Mesothelial cell of epicardium (in vitro differentiated cells): ENCODE measurements at places on chromosomes 6 and 20.

DNA sequence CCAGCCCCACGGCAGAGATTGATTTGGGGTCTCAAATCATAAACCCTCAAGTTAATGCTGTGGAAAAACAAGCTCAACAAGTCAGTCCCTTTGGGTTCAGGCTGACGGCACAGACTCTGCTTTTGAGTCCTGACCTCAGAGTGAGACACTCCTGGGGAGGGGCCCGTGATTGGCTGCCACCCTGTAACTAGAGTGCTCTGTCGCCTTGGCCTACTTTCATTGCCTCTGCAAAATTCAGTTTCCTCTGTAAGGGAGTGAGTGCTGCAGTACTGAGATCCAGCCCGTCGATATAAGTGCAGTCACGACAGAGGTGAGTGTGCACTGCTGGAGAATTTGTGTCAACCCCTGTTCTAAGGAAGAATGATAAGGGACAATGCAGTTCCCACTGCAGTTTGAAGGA is 105.6 kb downstream of the ANKS1A start:
- no peak for DNase-seq

DNA sequence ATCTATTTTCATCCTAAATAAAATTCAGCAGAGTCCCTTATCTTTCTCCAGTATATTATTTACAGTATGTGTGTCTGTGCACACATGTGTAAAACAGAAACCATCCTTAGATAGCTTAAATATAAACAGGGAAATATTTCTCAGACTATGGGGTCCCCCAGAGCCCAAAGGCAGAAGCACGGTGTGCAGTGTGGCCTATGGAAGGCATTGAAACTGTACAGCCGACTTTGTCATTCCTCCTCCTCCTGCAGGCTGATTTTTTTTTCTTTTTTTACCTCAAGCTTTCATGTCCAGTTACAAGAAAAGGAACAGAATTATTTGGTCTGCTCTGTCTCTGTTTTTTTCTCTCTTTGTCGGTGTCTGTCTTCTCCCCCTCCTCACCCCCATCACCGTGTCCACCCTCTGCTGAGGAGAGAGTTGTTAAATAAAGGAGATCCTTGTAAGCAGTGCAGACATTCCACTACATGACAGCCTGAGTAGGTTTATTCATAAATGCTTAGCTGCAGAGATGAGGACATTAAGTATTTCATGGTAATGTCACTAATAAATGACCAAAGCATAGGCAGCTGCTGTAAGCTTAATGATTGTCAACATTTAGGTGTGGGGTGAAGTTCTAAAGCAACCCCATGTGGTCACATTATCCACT is 31.8 kb upstream of the SLC35D3 start:
- no peak for DNase-seq

- no peak for DNase-seq
These were observed 589 bp upstream of the PDCD2 start for GRCh38 chr6:170584954-170585498.

GRCh38 chr6:102340311-102340710 is 946.8 kb downstream of the GRIK2 start:
- no peak for DNase-seq

DNA sequence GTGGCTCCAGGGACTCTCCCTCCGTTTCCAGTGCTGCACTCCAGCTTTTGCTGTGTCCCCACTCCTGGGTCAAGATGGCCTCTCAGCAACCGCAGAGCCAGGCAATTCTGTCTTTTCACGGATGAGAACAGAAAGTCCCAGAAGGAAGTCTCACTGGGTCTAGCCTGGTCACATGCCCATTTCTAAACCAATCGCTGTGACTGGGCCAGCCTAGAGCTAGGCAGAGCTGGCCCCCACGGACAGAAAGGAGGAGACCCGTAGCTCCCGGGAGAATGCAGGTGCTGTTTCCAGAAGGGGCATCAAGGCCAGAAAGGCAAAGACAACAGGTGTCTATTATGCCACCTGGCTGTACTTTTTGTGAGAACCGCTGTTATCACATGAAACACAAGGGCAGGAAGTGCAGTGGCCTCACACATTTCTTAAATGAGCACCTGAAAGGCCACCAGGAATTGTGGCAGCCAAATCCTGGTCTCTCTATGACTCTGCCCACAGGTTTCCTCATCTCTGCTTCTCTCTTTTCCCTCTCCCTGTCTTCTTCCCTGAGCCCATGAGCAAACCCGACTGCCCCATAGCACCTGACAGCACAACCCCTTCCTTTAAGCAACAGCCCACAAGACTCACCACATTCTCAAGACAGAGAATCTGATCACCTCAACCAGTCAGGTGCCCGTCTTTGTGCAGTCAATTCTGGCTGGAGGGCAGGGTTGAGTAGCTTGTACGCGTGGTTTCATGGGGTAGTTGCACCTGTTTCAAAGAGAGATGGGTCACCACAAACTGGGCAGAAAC is 37.1 kb upstream of the B4GALT5 start:
- no peak for DNase-seq

- DNase-seq = no peak
These were observed 160.7 kb upstream of the KCNQ5 start for GRCh38 chr6:72461144-72461543.

GRCh38 chr6:125558241-125558843 is 191.1 kb upstream of the HEY2 start:
- DNase-seq = no peak

DNA sequence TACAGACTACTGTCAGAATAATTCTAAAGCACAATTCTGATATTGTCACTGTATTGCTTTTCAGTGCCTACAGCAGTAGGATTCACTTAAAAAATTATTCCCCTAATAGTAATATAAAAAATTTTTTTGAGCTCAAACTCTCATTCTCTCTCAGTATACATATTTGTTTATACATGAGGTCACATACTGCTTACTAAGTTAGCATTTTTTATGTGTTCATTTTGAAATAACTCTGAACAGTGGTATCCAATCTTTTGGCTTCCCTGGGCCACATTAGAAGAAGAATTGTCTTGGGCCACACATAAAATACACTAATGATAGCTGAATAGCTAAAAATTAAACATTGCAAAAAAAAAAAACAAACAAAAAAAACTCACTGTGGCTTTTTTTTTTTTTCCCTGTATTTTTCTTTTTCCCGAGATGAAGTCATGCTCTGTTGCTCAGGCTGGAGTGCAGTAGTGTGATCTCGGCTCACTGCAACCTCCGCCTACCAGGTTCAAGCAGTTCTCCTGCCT is 38.6 kb downstream of the ASXL1 start:
- no peak for DNase-seq

DNA sequence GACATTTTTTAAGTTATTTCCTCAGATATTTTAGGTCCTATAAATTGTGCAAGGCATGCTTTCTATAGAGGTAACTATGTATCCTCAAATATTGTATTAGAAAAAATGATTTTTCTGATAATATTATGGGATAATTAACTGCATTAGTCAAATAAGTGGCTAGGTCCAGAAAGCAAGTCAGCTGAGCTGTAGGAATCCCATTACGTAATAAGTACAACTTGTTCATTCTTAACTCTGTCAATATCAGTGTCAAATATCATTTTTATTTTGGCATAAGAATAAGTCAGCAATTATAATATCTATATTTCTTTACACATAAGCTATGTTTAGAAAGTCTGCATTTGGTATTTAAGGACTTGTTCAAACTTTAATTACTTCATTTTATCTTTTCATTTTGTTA is 830.9 kb upstream of the GJE1 start:
- no peak for DNase-seq

- DNase-seq = no peak
These were observed 93.1 kb upstream of the SOX4 start for GRCh38 chr6:21500314-21501020.

GRCh38 chr6:68575765-68576439 is 59.2 kb upstream of the ADGRB3 start:
- DNase-seq = no peak

GRCh38 chr6:32129297-32130088 is 595 bp downstream of the FKBPL start:
- no peak for DNase-seq

DNA sequence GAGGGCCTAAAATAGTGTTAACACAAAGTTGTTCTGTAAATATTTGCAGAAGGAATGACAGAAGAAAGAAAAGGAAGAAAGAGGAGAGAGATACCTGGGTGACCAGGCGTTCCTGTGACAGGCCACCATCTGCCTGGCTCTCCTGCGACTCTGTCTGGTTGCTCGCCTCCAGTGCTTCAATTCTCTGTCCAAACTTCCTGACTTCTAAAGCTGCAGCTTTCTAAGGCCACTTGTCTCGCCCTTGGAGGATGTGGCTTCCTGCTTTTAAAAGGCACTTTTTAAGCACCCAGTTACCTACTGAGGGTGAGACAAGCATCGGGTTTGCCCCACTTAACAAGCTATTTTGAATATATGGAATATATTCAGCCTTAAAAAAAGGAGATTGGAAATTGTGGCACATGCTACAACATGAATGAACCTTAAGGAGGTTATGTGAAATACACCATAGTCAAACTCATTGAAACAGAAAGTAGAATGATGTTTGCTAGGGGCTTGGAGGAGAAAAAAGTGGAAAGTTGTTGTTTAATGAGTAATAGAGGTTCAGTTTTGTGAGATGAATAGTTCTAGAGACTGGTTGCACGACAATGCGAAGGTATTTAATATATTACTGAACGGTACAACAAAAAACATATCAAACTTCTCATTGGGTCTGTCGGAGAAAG is 32.8 kb downstream of the VIP start:
- no peak for DNase-seq

DNA sequence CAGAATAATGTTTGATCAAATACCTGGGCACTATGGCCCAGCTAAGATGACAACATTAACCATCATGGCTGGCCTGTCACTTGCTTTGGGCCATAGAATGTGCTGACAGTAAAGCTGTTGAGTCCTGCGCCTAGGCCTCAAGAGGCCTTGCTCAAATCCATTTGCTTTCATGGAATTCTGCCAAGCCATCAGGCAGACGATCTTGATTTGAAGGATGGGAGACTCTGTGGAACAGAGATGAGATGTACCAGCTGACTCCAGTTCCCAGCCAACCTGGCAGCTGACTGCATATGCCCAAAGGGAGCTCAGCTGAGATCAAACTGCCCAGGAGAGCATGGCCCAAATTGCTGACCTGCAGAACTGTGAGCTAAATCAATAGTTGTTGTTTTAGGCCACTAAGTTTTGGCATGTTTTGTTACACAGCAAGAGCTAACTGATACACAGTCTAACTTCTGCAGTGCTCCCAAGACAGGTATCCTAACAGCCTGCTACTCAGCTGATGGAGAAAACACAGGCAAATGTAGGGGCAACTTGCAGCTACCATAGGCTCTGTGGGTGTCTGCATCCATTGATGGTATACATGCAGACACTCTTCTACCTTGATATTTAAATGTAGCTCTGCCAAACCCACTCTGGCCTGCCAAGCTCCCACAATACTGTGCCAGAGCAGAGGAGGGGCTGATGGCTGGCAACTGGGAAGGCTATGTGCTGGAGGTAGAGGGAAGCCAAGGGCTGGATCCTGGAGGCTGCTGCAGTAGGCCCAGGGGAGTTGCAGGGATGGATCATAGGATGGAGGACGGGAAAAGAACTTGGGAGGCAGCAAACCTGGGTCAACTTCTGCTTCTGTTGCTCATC is 55.2 kb upstream of the RNF24 start:
- DNase-seq = no peak

- no peak for DNase-seq
These were observed 86.6 kb downstream of the JARID2 start for GRCh38 chr6:15332446-15332845.

DNA sequence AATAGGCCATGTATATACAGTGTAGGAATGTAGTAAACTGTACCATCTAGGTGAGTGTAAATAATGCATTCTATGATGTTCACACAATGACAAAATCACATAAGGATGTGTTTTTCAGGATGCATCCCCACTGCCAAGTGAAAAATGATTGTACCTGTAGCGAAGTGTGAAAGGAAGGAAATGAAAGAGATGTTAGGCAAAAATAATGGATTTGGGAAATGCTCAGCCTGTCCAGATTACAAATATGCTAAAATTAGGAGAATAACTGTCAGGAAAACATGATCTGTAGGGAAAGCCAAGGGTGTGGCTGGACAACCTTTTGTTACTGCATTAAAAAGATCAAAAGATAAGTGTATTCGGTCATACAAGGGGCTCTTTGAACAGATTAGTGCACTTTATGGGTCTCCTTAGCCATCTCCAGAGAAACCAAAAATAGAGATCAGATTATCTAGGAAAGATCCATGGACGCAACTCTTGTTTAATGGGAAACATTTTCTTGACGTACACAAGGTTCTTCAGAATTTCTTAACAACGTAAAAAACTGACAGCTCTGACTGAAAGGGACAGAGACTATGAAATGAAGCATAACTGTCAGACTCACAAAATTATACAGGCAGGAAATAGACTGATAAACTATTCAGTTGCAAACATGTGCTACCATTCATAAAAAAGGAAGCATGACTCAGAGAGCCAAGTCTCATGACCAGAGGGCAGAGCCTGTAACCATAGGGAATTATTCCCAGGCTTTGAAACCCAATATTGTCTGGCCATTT is 253.6 kb upstream of the RAB32 start:
- DNase-seq = no peak

- DNase-seq = peak; percentile 54
These were observed 20.9 kb upstream of the GATA5 start for GRCh38 chr20:62496568-62497218.

GRCh38 chr20:3380228-3381070 is 27.0 kb downstream of the DNAAF9 start:
- DNase-seq = no peak

GRCh38 chr6:33424855-33425667 is 5.2 kb downstream of the SYNGAP1 start:
- no peak for DNase-seq

DNA sequence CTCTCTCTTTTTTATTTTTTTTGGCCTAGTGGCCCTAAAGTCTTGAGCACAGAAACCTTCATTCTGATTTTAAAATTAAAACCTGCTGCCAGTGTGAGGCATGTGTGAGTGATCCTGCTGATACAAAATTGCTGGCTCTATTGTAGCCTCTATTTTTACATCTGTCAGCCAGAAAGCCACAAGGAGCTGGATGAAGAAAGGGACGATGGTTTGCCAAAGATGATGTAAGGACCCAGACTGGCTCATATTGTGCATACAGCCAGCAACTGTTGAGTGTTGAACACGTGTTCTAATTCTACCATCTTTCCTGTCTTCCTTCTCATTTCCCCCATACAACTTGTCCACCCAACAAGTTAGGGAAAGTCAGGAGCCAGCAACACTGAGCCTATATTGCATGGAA is 40.8 kb upstream of the ATXN1 start:
- DNase-seq = no peak

DNA sequence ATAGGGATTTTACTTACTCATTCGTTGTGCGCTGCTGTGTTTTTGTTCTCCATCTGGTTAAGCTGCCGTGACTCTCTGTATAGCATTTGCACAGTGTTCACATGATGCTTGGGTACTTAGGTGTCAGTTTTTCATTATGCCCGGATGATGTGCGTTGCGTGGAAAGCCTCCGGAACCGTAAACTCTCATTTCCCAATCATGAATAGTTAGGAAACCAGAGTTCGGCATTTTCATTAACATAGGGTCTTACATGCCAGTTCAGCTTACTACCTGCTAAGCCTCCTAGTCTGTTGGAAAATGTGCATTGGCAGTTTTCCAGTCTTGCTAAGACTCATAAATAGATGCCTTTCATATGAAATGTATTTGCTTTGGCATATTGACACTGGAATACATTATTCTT is 483.4 kb upstream of the FLRT3 start:
- DNase-seq = no peak
